HL-60 (cell line): ENCODE measurements at places on chromosomes 11 and 22.

DNA sequence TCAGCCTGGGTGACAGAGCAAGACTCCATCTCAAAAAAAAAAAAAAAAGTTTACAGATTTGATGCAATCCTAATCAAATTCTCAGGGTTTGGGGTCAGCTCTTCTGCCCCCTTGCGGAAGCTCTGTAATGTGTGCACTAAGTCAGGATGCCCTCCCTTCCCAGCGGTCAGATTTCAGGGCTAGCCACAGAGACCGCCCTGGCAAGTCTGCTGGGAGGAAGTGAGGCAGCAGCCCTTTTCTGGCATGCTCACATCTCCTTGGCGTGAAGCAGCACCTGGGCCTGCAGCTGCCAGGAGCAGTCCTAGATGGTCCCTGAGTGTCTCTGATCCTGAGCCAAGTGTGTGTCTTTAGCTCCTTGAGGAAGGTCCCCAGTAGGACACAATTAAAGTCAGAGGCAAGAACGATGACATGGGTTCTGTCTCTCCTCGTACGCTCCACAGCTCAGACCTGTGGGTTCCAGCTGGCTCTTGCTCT is 10.9 kb upstream of the APOBEC3C start:
- peak; percentile 60 for DNase-seq

GRCh38 chr11:93519179-93519578 is 24.0 kb downstream of the SMCO4 start:
- DNase-seq, result no peak

DNA sequence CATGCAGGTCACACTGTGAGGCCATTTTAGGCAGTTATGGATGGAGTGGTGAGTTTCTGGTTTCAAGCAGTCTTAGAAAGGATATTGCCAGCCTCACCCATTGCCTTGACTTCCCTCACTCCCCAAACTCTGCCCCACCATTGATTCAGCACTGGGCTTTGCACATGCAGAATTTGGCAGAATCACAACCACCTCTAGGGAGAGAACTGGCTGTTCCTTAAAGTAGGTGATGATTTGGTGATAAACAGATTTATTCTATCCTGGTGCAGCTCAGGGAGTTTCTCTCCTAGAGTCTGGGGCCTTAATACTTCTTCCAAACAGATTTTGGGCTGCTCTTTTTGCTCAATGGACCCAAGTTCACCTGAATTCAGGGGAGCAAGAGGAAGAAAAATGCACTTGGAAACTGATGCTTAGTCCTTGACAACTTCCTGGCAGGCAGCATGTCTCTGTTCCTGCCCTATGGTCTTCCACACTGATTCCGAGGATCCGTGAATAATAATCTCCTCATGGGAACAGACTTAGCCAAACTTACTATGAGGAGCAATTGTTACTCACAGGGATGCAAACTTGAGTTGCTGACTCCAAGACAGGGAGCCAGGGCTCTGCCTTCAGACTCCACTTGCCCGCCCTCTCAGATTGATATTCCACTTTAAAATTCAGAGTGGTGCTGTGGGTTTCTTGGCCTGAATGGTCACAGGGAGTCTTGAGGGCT is 129.7 kb upstream of the PARVA start:
- no peak for DNase-seq

GRCh38 chr11:76902121-76903014 is 41.6 kb downstream of the ACER3 start:
- DNase-seq, result no peak

GRCh38 chr11:92758241-92758780 is 211.1 kb upstream of the MTNR1B start:
- no peak for DNase-seq

DNA sequence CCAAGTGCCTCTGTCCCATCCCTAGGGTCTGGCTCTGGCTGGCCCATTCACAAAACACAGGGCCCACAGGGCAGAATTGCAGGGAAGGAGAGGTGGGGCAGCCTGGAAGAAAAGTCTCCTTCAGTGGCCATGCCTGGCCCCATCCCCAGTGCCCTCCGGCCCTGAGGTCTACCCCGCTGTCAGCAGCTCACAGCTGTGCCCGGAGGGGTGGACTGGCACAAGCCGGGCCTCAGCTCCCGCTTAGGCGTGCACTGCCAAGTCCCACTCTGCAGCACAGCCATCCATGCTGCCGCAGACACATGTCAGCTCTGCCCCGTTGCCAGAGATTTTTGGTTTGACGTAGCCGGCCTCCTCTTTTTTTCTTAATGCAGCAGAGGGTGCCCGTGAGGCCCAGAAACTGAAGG is 3.9 kb upstream of the SCN2B start:
- no peak for DNase-seq

- no peak for DNase-seq
Measured at GRCh38 chr11:27451244-27451965, 21.2 kb downstream of the LGR4 start.

GRCh38 chr11:19084661-19085315 is 24.3 kb upstream of the MRGPRX2 start:
- DNase-seq, result no peak

DNA sequence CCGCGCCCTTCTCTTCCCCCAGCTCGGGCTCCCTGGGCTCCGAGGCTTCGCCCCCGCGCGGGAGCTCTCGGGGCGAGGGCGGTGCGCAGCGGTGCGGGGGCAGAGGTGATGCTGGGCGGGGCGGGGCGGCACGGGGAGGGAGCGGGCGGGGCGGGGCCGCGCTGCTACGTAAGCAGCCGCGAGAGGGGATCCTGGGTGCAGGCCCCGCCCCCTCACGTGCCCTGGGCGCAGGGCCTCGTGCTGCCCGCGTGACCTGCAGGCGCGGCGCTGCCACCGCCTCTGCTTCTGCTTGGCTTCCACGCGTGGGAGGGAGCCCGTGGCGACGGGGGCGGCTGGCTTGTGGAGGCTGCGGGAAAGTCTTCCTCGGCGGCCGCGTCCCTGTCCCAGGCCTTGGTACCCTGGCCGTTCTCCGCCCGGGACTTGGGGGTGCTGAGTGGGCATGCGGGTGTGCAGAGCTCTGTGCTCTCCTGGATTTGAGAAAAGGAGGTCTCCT is 132.6 kb upstream of the HSD17B12 start:
- no peak for DNase-seq
